ENCODE measurements at places on chromosomes 12 and 14.
A peak's percentile ranks its signal among the peaks of the same experiment; 100 is the strongest.

- no peak for DNase-seq
Measured at GRCh38 chr12:124821252-124822200, 42.1 kb downstream of the SCARB1 start.

- peak; percentile 23 for DNase-seq
Measured at GRCh38 chr12:58285551-58285950, 344.2 kb downstream of the ATP23 start.

- DNase-seq = no peak
Measured at GRCh38 chr12:99066726-99067125, 421.6 kb downstream of the APAF1 start.

DNA sequence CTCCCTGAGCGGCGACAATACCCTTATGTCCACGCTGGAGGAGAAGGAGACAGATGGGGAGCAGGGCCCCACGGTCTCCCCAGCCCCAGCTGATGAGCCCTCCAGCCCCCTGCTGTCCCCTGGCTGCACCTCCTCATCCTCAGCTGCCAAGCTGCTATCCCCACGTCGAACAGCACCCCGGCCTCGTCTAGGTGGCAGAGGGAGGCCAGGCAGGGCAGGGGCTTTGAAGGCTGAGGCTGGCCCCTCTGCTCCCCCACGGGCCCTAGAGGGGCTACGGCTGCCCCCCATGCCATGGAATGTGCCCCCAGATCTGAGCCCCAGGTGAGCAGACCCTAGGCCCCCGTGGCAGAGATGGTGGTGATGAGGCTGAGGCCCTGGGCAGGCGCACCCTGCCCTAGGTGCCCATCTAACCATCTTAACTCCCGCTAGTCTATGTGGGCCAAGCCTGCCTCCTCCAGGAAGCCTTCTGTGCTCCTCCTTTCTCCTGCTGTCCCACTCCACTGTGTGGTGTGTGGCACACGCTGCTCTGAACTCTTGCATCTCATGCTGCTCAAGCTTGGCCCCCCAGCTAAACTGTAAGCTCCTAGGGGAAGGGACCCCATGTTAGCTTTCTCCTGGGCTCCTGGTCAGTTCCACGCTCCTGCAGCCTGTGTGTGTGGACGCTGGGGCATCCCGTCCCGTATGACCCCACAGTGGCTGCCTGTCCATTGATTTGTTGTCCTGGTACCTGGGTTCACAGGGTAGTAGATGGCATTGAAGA lies 12.1 kb downstream of the MCRS1 start:
- DNase-seq = no peak

GRCh38 chr14:47022721-47023120 lies 371.1 kb upstream of the RPL10L start:
- DNase-seq = no peak

GRCh38 chr14:32491416-32492016 lies 162.4 kb downstream of the AKAP6 start:
- DNase-seq = no peak

DNA sequence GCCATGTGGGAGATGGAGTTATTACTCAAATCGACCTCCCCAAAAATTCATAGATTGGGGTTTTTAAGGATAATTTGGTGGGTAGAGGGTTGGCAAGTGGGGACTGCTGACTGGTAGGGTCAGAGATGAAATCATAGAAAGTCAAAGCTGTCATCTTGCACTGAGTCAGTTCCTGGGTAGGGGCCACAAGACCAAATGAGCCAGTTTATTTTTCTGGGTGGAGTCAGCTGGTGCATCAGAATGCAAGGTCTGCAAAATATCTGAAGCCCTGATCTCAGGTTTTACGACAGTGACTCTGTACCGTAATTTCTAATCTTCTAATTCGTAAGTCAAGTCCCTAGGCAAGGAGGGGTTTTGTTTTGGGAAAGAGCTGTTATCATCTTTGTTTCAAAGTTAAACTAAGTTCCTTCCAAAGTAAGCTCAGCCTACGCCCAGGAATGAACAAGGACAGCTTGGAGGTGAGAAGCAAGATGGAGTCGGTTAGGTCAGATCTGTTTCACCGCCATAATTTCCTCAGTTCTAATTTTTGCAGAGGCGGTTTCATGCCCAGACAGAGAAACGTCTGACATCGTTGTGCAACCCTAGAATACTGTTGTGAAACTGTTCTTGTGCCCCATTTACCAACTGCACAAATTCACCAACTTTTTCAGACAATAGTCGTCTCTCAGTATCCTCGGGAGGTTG lies 104.5 kb upstream of the SFSWAP start:
- DNase-seq = no peak

GRCh38 chr12:105706321-105706972 lies 376.0 kb downstream of the C12orf75 start:
- DNase-seq = no peak

DNA sequence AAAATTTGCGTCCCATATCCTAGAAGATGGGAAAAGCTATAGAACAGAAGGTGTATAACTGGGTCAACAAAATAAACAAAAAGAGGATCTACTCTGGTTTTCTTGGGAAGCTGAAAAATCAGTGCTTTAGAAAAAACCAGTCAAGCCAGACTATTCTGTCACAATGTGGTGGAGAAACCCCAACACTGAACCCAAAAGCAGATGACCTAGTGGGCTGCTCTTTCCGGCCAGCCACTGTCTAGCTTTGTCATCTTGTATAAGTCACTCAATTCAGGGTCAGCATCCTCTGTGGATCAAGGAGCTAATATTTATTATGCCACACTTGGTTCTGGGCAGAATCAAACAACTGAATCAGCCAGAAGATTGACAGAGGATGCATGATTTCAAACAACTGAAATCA lies 26.6 kb upstream of the TMCC3 start:
- DNase-seq = no peak

DNA sequence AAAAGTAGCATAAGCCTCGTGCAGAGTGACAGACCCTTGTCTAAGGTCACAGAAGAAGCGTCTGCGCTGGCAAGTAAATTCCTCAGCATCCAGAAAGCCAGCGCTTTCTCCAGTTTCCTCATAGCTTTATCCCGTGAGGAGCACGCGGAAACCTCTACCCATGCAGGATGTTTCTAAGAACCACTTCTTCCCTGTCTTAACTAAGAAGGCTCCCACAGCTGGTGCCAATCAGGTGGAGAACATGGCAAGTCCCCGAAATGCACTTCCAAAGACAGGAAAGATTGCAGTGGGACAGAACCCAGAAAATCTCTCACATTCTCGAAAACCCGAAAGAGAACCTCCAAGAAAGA lies 968 bp upstream of the ARID4A start:
- DNase-seq = peak; percentile 9

DNA sequence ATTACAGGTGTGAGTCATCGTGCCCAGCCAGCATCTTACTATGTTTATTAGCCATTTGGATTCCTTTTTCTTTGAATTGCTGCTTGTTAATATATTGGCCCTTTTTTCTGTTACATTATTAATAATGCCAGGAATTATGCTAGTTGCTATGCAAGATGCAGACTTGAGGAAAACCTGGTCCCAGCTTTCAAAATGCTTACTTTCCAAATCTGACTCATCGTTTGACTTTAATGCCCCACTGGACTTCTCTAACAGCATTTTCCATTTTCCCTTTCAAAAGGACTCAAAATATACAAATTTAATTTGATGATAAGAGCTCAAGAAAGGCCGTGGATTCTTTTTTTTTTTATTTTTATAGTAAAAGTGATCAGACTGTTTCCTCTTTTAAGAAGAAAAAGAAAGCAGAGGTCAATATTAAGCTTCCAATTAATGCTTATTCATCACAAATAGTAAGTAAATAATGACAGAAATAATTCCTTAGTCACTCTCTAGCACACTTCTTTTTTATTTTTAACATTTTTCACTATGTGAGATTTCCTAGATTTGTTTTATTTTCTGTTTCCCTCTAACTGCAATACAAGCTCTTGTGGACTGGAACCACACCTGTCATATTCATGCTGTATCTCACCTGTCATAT lies 146.1 kb upstream of the FGD4 start:
- no peak for DNase-seq

Data from iPS DF 19.7 (cell line).